ENCODE measurements at places on chromosomes 7 and 10.

- no peak for DNase-seq
Measured at GRCh38 chr7:51182636-51183166, 133.9 kb downstream of the COBL start.

- no peak for DNase-seq
Measured at GRCh38 chr7:931871-932650, 22.4 kb downstream of the ADAP1 start.

GRCh38 chr7:155066417-155066950, 3.6 kb upstream of the HTR5A start:
- no peak for DNase-seq

- DNase-seq = no peak
Measured at GRCh38 chr7:43873300-43873699, 4.0 kb upstream of the MRPS24 start.

- DNase-seq = no peak
Measured at GRCh38 chr10:11011984-11012383, 5.7 kb upstream of the CELF2 start.

GRCh38 chr10:49357910-49358309, 38.0 kb downstream of the DRGX start:
- DNase-seq = no peak

DNA sequence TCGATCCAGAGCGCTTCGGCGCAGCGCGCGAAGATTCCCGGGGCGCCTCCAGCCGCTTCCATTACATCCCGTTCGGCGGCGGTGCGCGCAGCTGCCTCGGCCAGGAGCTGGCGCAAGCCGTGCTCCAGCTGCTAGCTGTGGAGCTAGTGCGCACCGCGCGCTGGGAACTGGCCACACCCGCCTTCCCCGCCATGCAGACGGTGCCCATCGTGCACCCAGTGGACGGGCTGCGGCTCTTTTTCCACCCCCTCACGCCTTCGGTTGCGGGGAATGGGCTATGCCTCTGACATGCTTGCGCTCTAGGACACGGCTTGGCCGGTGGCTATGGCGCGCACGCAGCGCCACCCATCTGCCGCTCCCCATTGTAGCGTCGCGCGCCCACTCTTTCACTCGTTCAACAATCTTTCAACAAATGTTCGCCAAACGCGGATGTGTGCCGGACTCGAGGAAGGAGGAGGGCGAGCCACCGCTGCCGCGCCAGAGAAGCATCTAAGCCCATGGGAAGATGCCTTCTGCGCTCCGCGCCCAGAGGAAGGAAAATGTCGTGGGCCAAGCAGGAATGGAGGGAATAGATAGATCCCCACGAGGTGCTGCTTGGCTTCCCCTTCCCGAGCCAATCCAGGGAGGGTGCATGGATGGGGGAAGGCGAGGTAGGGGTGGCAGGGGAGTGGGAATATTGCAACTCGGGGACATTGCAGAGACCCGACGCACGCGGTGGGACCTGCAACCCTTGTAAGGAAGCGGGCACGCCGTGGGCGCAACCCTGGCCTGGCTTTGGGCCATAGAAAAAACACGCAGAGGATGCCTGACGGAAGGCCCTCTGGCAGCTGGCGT, 5.1 kb upstream of the CYP26A1 start:
- no peak for DNase-seq

DNA sequence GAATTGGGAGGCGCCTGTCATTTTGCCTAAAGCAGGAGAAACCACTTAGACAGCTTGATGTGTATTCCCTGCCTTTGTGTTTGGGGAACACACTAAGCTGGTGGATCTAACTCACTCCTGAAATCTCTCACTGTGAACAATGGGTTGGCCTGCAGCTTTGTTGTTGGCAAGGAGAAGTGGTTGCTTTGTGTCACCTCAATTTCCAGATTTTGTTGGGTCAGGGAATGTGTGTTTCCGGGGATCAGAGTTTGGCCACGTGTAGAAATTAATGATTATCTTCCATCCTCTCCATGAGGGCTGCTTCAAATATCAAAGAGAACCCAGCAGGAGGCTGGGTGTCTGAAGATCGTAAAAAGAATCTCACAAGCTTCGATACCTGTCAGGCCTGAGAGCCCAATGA, 27.8 kb downstream of the A1CF start:
- DNase-seq = no peak

DNA sequence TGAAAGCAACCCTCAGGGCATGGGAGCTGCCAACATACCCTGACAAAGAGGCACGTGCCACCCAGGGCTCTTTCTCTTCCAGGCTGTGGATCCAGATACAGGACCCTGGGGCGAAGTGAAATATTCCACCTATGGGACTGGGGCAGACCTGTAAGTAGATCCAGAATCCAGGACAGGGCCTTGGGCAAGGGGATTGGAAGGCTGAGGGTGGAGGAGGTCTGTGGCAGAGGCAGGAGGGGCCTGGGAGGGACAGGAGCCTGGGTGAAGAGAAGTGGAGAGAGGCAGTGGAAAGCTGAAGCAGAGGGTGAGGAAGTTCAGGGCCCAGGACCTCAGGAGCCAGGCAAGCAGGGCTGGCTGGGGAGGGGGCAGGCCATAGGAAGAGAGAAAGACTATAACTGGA, 13.8 kb downstream of the LRIT2 start:
- no peak for DNase-seq

All from activated CD4-positive, alpha-beta T cell treated with anti-CD3 and anti-CD28 coated beads for 24 hours (primary cell).